ENCODE measurements at places on chromosomes 12 and 14. TPM values are rescaled to one million over a fixed set of nuclear protein-coding genes. Genes with fewer than 3 reads are reported as not detected.

VDR gene
- 182 TPM for total RNA-seq

RD3L gene
- total RNA-seq = not detected

CLEC4D gene
- not detected for total RNA-seq

MGP gene
- not detected for total RNA-seq

EPYC gene
- not detected for total RNA-seq

- no peak for ATAC-seq
Measured at GRCh38 chr12:127295630-127296029, 971.3 kb upstream of the TMEM132C start.

GRCh38 chr12:2396448-2396871, 343.7 kb downstream of the CACNA1C start:
- no peak for ATAC-seq

DNA sequence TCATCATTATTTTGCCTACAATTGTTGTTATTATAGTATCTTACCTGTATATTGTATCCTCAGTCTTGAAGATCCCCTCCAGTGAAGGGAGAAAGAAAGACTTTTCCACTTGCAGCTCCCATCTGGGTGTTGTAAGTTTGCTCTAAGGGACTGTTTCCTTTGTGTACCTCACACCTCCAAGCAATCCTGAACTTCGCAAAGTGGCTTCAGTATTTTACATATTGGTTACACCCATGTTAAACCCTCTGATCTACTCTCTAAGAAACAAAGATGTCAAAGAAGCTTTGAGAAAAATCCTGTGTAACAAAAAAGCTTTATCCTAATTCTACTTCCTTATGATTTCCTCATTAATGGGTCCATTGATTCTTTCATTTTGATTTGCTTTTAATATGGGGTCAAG, 10.1 kb upstream of the OR9K2 start:
- no peak for ATAC-seq

DNA sequence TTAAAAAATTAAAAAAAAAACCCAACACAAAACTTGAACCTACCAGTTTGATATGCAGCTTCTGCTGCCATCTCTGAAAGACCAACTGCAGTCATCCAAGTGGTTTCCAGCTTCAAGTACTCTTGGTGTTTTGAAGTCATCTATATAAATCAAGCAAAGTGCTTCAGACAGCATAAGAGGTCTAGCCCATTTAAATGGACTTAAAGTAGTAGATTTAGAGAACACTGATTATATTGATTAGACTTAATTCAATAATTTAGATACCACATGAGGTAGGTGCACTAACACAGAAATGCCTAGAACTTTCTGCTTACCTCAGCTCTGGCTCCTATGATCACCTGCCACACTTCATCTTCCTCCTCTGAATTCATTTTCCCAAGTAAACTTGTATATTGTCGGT, 9.4 kb downstream of the DIABLO start:
- ATAC-seq = no peak

Data from activated T-helper 17 cell treated with anti-CD3 and anti-CD28 coated beads, Interleukin-2, amount 50 U/mL, for 72 hours (primary cell).